ENCODE measurements at places on chromosomes 5 and 9.

DNA sequence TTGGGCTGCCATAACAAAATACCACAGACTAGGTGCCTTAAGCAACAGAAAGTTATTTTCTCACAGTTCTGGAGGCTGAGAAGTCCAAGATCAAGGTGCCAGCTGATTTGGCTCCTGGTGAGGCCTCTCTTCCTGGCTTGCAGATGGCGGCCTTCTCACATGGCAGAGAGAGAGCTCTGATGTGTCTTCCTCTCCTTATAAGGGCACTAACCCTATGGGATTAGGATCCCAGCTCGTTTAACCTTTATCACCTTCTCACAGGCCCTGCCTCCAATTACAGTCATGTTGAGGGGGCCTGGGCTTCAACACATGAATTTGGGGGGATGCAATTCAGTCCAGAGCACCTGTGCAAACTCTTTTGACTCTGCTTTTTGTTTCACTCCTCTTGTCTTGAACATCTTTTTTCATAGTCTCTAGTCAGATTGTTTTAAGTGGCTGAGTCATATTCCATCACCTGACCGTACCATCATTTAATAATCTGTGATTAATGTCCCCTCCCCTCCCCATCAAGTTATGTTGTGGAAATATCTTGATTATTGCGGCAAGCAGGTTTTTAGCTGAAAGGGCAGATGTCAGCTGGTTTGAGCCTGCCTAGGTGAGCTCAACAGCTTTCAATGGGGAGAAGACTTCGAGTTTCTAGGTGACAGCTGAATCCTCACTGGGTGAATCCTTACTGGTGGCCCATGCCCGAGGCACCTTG lies 61.8 kb downstream of the NDFIP1 start:
- DNase-seq, result no peak

DNA sequence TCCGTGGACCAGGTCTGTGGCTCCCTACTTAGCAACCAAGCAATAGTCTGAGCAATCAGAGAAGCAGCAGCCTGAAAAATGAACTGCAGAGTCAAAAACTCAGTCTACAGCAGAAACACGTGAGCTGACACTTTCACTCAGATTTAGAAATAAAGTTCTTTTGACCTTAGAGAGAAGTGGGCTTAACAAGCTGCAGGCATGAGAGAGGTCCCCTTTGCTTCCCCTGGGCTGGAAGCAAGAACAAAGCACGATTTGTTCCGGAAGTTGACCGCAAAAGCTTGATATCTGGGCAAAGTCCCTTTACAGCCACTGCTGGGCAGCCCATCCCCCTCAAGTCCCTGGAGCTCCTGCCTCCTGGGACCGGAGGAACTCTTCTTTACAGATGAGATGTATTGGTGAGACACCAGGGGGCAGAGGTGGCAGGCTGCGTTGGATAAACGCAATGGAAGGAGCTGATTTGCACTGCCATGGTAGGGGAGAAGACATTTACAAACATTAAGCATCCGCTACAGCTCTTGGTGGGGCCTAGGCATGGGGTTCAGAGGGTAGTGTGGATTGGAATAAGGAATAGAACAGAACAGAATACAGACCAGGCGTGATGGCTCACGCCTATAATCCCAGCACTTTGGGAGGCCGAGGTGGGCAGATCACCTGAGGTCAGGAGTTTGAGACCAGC lies 5.8 kb upstream of the SOWAHA start:
- no peak for DNase-seq

DNA sequence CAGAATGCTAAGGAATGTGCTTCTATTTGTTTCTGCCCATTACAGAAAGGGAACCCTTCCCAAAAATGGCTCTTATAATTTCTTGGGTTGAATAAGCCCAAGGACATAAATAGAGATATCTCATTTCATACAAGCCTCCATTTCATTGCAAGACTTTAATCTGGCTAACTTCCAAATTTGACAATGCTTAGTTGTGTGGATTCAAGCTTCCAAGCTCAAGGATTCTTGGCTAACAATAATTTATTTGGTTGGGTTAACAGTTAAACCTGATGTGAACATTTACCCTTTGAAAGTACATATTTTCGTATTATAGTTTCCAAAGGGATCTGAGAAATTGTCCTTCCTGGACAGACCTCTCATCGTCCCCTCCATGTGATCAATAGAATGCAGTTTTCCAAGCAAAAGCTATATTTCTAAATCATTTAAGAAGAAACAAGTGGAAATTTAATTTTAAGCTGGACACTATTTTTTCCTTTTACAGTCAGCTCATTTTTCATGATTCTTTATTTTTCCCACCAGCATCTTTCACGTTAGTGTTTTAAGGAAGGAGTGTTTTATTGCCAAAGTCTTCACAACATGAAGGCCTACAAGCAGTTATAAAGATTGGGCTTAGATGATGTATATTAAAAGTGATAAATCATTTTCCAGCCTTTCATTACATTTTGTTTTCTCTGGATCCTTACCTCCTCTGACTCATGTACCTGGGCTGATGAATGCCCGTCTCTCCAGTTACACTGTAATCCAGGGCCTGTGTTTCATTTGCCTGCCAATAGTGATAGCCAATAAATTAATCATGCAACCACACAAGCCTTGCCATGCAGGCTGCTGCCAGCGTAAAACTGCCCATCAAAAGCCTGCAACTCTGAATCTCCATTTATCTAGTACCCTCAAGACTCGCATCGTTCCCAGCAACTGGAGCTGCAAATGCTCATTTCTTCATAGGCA lies 176.7 kb downstream of the NTRK2 start:
- DNase-seq, result no peak

DNA sequence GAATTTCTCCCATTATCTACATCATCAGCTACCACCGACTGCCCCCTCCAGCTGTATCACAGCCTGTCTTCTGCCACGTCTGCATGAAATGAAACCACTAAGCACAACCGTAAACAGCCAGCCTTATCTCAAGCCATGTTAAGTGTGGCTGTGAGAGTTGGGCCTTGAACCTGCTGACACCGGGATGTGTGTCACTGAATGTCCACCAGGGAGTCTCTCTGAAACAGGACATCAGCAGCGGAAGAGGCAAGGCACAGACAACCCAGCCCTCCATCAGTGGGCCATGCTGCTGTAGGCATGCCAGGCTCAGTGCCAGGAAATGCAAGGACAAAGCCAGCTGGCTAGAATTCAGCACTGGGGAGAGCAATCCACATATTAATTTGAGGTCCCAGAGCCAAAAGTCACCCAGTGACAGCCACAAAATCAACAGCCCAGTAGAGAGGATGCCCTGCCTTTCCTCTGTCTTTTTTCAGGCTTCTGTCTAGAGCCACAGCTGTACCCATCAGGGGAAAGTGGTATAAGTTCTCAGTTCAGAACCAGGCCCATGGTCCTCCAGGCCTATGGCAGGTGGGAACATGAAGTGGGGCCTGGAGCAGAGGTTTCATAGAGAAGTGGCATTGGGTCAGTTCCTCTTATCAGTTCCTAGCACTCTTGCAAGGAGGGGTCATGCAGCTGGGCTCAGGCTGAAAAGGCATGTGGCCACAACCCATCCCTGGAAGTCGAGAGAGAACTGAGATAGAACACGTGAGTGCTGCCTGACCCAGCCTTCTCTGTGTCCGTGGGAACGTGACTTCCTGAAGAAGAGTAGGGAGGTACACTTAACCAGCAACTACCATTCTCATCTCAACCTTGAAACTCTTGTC lies 199.4 kb downstream of the ESM1 start:
- DNase-seq, result no peak

DNA sequence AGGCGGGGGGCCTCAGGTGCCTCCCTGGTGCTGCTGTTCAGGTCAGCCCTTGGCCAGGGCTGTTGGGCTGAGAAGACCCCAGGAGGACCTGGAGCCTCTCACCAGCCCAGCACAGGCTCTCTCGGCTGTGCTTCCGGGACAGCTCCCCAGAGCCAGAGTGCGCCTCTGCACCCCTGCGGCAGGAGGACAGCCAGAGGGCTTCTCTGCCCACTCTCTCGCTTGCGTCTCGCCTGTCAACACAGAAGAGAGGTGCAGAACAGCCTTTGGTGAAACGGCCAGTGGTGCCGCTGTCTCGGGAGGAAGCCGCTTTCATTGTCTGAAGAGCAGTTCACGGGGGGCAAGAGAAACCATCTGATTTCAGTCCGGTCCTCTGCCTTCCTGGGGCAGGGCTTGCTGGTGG lies 3.8 kb upstream of the NACC2 start:
- no peak for DNase-seq

Measured in NK-92 treated with Interleukin-12 subunit alpha and Interleukin-12 subunit beta, amount 100 ng/mL, for 24 hours (cell line).